Hematopoietic multipotent progenitor cell (in vitro differentiated cells): ENCODE measurements at places on chromosomes 3 and 15.
A peak's percentile ranks its signal among the peaks of the same experiment; 100 is the strongest.

GRCh38 chr3:149553781-149554451 is 79.4 kb downstream of the TM4SF4 start:
- no peak for DNase-seq

DNA sequence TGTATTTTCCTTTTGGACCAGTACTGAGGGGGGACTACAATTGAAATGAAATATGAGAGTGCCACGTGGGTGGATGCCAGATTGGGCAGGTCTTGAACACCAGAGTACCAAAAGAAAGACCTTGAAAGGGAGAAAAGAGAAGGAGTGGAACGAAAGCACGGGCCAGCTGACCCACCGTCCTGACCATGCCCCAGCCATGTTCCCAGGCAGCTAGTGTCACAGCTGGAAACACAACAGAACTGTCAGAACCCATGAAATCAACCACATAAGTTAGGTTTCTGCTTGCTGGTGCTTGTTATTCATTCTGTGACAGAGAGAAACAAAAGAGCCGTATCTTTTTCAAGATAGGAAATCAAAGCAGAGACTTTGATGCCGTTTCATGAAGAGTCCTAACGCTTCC is 268.8 kb downstream of the MEX3B start:
- DNase-seq = no peak

GRCh38 chr15:69161878-69162213 is 1.4 kb downstream of the GLCE start:
- DNase-seq = no peak

GRCh38 chr3:130825762-130826299 is 68.1 kb upstream of the ATP2C1 start:
- no peak for DNase-seq

- peak; percentile 76 for DNase-seq
These were observed 2.0 kb upstream of the BHLHE40 start for GRCh38 chr3:4977001-4977852.

GRCh38 chr15:79978655-79979514 is 7.9 kb upstream of the BCL2A1 start:
- no peak for DNase-seq

- peak; percentile 77 for DNase-seq
These were observed 145.8 kb downstream of the CBLB start for GRCh38 chr3:105722943-105723556.

GRCh38 chr3:84965141-84965540 is 6.4 kb downstream of the CADM2 start:
- peak; percentile 68 for DNase-seq

DNA sequence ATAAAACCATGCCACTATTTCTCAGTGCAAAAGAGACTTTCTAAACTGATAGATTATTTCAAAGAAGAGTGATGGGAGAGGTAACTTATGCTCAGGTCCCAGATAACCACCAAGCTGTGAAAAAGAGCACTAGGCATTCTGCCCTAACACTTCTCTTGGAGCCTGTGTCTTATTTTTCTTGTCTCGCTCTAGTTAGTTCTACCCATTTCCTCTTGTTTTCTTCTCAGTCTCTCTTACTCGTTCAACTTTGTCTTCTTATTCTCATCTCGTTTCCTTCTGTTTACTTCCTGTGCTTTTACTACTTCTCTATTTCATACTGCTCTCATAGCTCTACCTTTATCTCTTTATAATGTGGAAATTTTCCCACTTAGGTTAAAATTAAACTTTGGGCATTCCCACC is 91.8 kb upstream of the CGNL1 start:
- no peak for DNase-seq
